ENCODE measurements at places on chromosomes 12 and 14.

GRCh38 chr12:21552635-21553328, 26.7 kb downstream of the SPX start:
- DNase-seq = no peak

- no peak for DNase-seq
Measured at GRCh38 chr12:53467880-53468279, 16.0 kb downstream of the PCBP2 start.

GRCh38 chr12:1972260-1972659, 32.0 kb downstream of the DCP1B start:
- no peak for DNase-seq

GRCh38 chr12:6606331-6607131, 648 bp downstream of the CHD4 start:
- no peak for DNase-seq

DNA sequence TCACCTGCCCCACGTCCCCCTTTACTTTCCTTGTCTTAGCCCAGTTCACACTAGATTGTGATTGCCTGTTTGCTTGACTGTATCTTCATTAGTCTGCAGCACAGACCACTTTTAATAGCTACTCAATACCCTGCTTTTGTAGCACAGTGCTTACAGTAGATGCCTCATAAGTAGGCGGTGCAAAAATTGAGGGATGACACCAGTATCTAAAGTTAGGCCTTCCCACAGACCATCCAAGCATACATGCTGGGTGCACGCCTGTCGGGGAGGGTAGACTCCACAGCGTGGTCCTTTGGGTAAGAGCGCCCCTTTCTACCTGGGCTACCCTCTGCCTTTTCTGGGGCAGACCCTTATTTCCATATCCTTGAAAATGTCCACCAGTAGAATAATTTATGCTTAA, 140.8 kb downstream of the GCH1 start:
- no peak for DNase-seq

GRCh38 chr12:24631676-24632426, 317.1 kb downstream of the BCAT1 start:
- DNase-seq = no peak

- DNase-seq = no peak
Measured at GRCh38 chr12:11902525-11902875, 168.2 kb upstream of the BCL2L14 start.

DNA sequence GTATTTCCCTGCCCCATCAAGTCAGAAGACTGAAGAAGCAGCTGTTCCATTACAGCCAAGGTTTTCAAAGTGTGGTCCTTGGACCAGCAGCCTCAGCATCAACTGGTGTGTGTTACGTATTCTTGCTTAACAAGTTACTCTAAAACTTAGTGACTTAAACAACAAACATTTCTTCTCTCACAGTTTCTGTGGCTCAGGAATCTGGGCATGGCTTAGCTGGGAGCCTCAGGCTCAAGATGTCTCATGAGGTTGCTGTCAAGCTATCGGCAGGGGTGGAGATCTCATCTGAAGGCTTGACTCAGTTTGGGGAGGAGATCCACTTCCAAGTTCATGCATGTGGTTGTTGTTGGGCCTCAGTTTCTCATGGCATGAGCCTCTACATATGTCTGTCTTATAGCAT, 174.5 kb downstream of the KTN1 start:
- DNase-seq = no peak

GRCh38 chr14:20489093-20489994, 16.0 kb upstream of the RNASE10 start:
- no peak for DNase-seq

GRCh38 chr14:56803816-56804535, 6.3 kb downstream of the OTX2 start:
- DNase-seq = no peak

- no peak for DNase-seq
Measured at GRCh38 chr14:50333014-50333509, 20.9 kb downstream of the DMAC2L start.

DNA sequence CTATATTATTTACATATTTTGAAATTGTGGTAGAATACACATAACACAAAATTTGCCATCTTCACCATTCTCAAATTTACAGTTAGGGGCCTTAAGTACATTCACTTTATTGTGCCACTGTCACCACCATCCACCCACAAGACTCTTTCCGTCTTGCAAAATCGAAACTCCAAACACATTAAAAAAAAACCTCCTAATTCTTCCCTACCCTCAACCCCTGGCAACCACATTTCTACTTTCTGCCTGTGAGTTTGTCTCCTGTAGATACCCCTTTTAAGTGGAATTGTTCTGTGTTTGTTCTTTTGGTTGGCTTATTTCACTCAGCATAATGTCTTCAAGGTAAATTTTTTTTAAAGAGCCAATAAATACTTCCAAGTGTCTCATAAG, 31.6 kb upstream of the AMIGO2 start:
- DNase-seq = no peak

DNA sequence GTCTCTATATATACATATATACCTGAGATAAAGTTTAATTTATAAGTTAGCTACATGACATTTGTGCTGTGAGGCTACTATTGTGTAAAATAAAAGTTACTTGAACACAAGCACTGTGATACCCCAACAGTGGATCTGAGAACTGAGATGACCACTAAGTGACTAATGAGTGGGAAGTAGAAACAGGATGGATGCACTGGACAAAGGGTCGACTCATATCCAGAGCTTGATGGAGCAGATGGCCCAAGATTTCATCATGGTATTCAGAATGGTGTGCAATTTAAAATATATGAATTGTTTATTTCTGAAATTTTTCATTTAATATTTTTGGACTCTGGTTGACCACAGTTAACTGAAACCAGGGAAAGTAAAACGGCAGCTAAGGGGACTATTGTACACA, 908.6 kb upstream of the MDGA2 start:
- DNase-seq = no peak

- DNase-seq = no peak
Measured at GRCh38 chr12:111886662-111887545, 44.9 kb downstream of the MAPKAPK5 start.

- DNase-seq = no peak
Measured at GRCh38 chr12:106863189-106863588, 88.7 kb downstream of the RIC8B start.

- DNase-seq = no peak
Measured at GRCh38 chr12:70246580-70246979, 3.3 kb downstream of the CNOT2 start.

- no peak for DNase-seq
Measured at GRCh38 chr12:12505544-12506495, 56.8 kb downstream of the DUSP16 start.

DNA sequence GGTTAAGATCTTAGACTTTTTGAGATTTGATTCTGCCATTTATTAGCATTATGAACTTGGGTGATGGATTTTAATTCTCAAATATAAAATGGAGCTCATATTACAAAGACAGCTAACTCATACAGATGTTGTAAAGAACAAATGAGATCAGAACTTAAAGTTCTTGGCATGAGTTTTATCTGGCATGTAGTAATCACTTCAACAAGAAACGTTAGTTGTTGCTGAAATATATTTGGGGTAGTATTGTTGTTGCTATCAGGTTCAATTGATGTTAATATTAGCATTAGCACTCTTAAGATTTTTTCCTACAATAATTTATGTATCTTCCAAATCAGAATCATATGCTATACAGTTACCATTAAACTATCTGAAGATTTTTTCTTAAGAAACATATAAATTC, 71.0 kb downstream of the SLC6A15 start:
- DNase-seq = no peak

- no peak for DNase-seq
Measured at GRCh38 chr12:87687362-87687761, 341.8 kb downstream of the C12orf50 start.

DNA sequence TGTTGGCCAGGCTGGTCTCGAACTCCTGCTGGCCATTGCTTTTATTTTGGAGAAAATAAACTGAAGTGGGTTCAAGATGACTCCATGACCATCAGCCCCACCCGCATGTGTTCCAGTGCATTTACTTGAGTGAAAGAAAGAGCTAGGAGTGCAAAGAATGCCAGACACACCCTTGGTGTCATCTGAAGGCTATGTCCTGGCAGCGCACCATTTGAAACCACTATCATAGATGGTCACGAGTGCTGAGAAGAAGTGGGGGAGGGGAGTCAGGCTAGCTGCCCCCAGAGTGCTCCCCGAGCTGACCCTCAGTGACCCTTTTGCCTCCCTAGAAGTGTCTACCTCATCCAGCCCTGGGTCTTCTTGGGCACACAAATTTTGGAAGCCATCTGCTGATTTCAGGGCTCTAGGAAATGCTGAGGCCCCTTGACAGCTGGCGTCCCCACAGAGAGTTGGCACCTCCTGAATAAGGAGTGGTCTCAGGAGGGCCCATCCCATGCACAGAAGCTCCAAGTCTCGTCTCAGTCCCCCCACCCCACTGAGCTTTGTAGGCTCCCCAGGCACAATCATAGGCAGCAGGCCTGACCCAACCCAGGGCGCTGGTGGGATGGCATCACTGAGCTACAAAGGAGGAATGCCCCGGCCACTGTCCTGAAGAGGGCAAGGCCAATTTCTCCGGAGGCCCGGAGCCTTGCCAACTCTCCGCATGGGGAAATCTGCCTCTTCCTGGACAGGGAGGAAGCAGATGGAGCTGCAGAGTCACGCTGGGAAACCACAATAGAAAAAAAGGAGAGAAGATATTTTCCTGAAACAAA, 28.0 kb downstream of the PXN start:
- no peak for DNase-seq

Data from NCI-H345 (cell line).